ENCODE measurements at places on chromosomes 7 and 10.

- no peak for DNase-seq
These were observed 29.7 kb downstream of the HTRA1 start for GRCh38 chr10:122490786-122491680.

GRCh38 chr7:48363174-48363573 lies 191.9 kb downstream of the ABCA13 start:
- no peak for DNase-seq

DNA sequence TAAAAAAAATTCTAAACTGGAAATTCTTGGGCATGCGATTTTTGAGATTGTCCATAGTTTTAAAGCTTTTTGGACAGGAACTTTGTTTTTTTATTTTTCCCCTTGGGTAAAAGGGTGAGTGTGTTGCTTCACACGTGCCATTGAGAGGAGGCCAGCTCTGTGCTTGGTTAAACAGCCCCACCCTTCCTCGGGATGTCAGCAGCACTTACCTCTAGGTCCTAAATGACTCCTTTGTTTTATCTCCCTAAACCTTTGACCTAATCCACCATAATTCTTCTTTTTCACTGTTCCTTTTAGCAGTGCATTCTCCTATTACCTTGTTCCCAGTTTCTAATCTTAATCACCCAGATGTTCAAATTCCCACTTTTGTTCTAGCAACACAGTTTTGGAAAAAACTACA lies 83.5 kb downstream of the SEMA3D start:
- DNase-seq: no peak

- no peak for DNase-seq
These were observed 317.1 kb upstream of the NPVF start for GRCh38 chr7:25545124-25546008.

- no peak for DNase-seq
These were observed 69.8 kb downstream of the CTTNBP2 start for GRCh38 chr7:117803476-117803875.

DNA sequence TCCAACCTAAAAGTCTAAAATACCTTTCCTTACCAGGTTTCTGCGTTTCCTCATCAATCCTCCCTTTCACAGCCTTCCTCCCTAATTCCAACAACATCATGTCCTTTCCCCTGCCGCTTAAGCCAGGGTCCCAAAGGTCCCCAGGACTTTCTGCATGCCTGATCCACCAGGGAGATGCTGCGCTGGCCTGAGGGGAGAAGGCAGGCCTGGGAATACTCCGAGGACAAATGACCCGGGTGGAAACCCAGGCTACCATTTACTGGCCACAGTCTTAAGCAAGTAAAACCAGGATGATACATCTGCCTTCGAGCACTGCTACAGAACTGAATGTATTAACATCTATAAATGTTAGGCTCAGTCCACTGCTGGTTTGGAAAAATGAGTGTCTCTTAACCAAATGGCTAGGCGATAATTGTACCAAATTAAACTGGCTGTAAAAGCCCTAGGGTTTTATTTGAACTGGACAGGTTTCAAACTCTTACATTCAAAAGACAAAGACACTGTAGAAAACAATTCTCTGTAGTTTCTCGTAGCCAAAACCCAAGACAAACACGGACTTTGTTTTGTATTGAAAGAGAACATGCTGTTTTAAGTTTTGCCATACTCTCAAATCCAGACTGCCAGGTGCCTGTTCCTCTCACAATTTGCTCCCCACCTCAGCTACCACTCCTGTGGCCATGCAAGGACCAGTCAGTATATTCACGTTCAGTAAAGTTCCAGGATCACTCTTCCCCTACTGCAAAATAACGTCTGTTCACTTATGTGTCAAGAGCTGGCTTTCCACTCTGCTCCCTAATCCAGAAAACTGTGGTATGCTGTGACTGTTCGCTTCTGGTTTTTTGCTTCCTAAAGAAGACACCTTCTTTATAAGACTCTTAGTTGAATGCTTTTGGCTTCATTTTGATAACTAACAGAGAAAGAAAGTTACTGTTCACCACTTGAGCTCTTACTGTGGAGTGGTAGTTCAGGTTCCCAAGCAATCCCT lies 145.7 kb downstream of the RNF216 start:
- no peak for DNase-seq

DNA sequence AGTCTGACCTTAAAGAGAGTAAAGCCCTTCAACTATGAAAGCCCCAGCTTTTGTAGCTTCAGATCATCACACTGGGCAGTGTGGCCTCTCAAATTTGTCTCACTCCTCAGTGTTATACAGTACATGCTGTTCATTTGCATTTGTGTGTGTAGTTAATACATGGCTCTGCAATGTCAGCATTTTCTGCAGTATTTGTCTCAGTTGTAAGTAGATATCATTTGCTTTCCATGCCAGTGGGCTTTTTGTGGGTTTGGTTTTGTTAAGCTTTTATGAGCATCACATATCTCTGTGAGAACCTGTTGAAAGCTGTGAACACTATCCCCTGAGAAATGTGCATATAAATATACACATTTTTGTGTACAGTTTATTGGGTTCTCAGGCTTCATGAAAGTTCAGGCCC lies 57.0 kb downstream of the ZNF277 start:
- no peak for DNase-seq

DNA sequence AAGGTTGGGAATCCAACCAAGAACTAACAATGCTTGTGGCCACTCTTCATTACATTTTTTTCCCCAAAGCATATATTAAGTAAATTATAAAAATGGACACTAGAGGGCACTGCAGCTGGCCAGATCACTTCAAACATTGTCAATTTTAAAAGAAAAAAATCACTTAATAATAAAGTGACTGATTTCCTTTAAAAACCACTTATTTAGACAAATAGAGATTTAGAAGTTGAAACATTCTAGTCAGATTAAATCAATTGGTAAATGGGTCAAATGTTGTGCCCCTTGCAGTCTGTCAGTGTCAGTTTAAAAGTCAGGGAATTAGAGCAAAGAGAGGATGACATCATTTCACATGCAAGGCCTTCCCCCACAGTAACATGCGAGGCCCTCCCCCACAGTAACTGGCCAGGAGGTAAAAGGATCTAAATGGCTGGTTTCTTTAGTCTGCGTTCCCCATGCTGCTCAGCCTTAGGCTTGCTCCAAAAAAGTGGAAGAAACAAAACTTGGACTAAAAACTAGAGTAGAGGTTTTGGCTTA lies 177.9 kb downstream of the SKAP2 start:
- DNase-seq: no peak

DNA sequence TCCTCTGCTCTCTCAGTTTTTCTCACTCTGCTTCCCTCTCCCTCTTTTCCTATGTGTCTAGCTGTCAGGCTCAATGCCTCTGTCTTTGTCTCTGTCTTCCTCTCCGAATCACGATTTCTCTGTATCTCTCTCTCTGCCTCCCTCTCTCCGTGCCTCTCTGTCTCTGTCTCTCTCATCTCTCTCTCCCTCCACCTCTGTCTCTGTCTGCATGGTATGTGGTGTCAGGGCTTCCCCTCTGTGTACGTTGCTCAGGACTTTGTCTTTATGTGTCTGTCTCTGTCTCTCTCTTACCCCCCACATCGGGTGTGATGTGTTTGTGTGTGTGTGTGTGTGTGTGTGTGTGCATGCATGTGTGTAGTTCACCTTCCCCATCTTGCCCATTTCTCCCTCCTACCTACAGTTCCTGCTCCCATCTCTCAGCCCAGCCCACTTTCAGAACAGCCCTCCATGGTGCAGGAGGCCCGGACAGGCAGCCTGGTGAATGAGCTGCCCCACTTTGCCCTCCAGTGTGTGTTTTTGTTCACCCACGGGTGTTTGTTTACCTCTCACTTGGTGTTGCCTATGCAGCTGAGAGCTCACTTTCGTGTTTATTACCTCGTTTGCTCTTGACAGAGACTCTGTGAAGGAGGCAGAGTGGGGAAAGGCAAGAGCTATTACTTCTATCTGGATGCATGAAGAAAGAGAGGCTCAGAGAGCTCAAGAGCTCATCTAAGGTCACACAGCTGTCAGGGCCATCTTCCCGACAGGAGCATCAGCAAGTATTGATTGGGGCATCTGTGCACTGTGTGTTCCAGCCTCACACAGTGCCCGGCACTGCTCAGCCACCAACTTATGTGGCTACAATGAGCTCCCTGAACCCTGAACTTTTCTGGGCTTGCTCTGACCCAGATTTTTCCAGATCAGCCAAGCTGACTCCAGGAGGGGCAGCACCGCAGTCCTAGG lies 163.5 kb upstream of the ZMIZ1 start:
- DNase-seq: no peak

GRCh38 chr7:158950914-158951635 lies 94.7 kb downstream of the DYNC2I1 start:
- DNase-seq: no peak

DNA sequence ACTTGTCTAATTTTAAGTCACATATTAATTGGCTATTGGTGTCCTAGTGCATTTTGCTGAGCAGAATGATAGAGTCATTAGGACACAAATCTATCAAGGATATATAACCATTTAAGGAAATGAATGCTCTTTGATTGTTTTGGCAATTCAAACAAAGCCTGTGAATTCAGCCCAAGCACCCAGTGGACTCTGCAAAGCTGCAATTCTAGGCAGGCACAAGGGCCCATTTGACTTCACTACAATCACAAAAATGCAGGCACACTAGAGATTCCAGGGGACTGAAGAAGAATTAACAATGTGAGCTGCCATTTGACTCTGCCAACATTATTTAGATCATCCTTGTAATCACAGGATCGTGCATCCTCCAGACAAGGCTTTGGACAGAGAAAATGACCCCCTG lies 544.2 kb upstream of the PHF14 start:
- no peak for DNase-seq
